ENCODE measurements at places on chromosomes 2 and 18.

GRCh38 chr2:7845332-7845731, 836.5 kb upstream of the ID2 start:
- DNase-seq, result no peak

DNA sequence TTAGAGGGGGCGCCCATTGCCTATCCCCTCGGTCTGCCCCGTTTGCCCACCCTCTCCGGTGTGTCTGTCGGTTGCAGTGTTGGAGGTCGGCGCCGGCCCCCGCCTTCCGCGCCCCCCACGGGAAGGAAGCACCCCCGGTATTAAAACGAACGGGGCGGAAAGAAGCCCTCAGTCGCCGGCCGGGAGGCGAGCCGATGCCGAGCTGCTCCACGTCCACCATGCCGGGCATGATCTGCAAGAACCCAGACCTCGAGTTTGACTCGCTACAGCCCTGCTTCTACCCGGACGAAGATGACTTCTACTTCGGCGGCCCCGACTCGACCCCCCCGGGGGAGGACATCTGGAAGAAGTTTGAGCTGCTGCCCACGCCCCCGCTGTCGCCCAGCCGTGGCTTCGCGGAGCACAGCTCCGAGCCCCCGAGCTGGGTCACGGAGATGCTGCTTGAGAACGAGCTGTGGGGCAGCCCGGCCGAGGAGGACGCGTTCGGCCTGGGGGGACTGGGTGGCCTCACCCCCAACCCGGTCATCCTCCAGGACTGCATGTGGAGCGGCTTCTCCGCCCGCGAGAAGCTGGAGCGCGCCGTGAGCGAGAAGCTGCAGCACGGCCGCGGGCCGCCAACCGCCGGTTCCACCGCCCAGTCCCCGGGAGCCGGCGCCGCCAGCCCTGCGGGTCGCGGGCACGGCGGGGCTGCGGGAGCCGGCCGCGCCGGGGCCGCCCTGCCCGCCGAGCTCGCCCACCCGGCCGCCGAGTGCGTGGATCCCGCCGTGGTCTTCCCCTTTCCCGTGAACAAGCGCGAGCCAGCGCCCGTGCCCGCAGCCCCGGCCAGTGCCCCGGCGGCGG, 1.7 kb downstream of the MYCN start:
- DNase-seq, result no peak

- no peak for DNase-seq
Measured at GRCh38 chr18:36539674-36540231, 242.2 kb downstream of the FHOD3 start.

GRCh38 chr2:165500816-165501215, 31.3 kb downstream of the CSRNP3 start:
- no peak for DNase-seq

GRCh38 chr2:142398212-142398611, 267.4 kb upstream of the LRP1B start:
- DNase-seq, result no peak

DNA sequence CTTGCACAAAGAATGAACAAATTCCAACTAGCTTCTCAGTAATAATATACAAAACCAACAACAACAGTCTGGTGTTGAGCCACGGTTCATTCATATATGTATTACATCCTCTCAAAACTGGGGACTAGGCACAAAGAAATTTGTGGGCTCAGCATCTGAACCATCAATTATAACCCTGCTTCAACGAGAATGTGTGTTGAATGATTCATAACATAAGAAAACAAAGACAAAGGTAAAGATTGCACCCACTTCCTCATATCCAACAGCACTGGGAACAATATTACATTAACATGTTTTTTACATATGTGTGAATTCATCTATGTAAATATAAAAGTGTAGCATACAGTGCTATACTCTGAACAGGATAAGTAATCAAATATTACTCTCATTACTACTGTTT, 144.8 kb downstream of the CDH2 start:
- DNase-seq, result no peak

- DNase-seq, result no peak
Measured at GRCh38 chr2:833180-833579, 117.5 kb upstream of the SNTG2 start.

DNA sequence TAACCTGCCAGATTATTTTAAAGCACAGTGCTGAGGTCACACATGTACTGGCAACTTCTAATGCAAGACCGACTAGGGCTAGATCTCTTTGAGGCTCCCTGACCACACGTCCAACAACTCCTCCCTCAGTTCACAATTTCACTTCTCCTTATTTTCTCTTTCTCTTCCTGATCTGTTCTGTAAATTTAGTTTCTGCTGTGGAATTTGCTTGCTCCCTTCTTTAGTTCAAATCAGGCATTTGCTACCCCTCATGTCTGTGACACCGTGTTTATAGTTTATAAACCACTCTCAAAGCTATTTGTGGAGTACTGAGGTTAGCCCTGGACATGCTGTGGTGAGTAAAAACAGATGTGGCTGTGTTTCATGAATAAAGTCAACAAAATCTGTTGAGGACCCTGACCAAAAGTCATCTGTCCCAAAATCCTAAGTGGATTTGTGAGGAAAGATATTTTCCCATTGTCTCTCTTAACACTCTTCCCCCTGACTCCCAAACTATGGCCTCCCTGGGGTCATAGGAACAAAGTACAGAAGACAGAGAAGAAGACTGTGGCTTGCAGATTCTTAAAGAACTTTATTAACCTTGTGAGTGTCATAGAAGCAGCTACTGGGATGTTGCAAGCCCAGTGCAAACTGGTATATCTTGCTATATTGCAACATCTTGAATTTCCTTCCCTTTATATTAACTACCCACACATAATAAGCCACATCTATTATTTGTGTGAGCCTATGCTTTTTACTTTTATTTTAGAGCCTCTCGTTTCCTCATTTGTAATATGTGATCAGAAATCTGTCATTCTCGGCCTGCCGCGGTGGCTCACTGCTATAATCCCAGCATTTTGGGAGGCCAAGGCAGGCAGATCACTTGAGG, 3.5 kb upstream of the NAGK start:
- DNase-seq, result no peak

GRCh38 chr2:234730066-234730640, 221.7 kb upstream of the SH3BP4 start:
- no peak for DNase-seq

GRCh38 chr2:232488097-232488711, 570 bp upstream of the ECEL1 start:
- DNase-seq, result no peak

DNA sequence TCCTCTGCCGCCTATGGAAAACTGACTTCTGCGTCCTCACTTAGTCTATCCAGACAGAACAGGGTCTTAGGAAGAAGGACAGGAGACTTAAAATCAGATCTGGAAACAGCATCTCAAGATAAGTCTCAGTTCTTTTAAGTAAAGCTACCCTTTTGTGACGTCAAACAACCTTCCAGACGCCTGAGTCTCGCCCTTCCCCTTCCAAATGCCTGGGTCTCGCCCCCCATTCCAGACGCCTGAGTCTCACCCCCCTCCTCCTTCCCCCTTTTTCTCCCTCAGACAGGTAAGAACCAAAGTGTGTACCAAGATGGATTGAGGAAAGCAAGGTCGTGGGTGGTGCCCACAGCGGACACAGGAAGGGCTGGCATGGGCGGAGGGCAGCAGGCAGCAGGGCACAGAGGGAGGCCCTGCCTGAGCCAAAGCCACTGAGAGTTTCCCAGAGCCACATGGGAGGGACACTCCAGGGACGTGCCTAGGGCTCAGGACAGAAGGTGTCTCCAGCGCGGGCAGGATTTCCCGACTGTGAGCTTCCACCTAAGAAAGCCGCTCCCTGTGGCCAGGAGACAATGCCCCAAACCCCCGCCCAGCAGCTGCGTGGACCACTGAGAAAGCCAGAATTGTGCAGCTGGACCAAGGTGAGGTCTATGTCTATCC, 51.3 kb downstream of the ANKMY1 start:
- DNase-seq, result no peak

GRCh38 chr2:22276696-22277095, 1108.3 kb upstream of the KLHL29 start:
- DNase-seq, result no peak

GRCh38 chr18:7273301-7273921, 42.5 kb downstream of the LRRC30 start:
- no peak for DNase-seq

GRCh38 chr2:44692821-44693220, 248.7 kb upstream of the SIX3 start:
- no peak for DNase-seq

GRCh38 chr18:13551305-13551603, 175.1 kb downstream of the FAM210A start:
- DNase-seq, result no peak

- no peak for DNase-seq
Measured at GRCh38 chr18:12946549-12947284, 1.1 kb upstream of the SEH1L start.

- DNase-seq, result no peak
Measured at GRCh38 chr2:13533524-13533922, 816.8 kb downstream of the TRIB2 start.

DNA sequence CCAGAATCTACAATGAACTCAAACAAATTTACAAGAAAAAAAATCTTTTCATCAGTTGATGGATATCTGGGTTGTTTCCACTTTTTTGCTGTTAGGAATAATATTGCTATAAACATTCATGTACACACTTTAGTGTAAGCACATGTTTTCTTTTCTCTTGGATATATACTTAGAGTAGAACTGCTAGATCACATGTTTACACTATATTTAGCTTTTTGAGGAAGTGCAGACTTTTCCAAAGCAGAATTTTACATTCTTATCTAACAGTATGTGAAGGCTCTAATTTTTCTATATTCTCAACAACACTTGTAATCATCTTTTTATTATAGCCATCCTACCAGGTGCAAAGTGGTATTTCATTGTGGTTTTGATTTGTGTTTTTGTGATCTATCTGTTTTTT, 103.6 kb upstream of the RMP24 start:
- DNase-seq, result no peak

GRCh38 chr2:212815453-212815852, 276.9 kb upstream of the ERBB4 start:
- no peak for DNase-seq

DNA sequence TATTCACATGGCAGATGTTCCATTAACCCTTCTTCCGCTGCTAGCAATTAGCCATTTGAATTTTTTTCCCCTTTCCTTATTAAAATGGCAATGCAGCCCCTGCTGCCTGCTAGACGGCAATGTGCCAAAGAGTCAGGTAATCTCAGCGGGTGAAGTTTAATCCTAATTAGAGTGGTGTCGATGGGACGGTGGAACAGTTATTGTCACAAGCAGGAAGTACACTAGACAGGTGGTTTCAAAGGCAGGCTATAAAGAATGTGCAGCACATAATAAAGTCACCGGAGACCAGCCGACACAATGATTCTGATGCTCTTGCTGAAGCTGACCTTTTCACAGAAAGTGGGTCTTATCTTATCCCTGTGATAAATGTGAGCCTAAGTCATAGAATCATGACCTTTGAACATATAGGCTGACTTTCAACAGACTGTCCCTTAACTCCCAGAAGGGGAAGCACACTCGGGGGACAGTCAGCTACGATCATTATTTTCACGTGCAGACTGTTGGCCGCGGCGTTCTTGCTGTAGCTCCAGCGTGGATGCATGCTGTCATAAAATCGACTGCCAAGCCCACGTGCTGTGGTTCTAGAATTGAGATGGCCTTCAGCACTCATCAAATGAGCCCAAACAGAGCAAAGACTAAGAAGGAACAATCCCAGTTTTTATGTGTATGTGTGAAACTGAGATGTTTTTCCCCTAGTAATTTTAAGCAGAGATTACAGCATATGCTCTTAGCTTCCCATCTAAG, 926.2 kb upstream of the SOX11 start:
- no peak for DNase-seq

DNA sequence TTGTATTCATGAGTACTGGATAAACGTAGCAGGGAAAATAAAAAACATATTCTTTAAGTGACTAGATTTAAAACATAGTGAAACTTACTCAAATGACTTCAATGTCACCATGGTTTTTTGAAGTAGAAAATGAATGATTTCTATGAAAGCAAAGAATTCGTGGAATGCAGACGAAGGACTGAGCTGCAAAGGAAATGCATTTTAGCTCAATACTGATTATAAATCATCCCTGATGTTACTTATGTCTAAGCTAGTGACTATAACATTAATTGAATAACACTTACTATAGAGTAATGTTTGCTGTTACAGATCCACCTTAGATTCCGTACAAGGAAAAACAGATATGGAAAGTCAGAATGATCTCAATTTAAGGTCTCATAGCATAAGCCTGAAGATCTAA, 1257.7 kb upstream of the CDH2 start:
- no peak for DNase-seq

- DNase-seq, result no peak
Measured at GRCh38 chr2:7093376-7093775, 176.2 kb downstream of the RNF144A start.

- no peak for DNase-seq
Measured at GRCh38 chr18:65436430-65436829, 314.4 kb upstream of the CDH7 start.

GRCh38 chr2:239811111-239811781, 213.9 kb downstream of the NDUFA10 start:
- DNase-seq, result no peak

DNA sequence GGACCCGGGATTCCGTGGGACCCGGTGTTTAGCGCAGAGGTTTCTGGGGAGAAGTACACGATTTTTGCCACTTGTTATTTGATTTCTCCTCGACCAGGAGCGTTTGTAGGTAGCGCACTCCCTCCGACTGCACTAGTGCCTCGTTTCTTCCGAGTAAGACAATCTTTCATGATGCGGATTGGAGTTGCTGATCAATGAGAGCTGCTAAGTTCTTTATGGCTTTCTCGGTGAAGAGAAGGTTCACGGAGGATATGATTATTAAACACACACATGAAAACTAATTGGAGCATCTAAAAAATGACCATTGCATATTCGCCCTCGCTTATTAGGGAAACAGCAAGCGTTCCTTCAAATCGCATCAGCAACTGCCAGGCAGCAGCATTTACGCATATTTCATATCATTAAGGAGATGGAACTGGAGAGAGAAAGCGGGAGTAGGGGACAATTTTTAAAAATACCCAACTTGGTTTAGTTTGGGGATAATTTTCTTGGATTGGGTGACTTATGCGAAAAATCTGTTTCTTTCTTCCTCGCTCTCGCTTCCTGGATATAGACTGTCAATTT, 616 bp downstream of the EML6 start:
- DNase-seq, result no peak

- no peak for DNase-seq
Measured at GRCh38 chr2:120796094-120796493, 60.4 kb downstream of the GLI2 start.

- DNase-seq, result no peak
Measured at GRCh38 chr2:224360801-224361251, 41.1 kb downstream of the FAM124B start.

DNA sequence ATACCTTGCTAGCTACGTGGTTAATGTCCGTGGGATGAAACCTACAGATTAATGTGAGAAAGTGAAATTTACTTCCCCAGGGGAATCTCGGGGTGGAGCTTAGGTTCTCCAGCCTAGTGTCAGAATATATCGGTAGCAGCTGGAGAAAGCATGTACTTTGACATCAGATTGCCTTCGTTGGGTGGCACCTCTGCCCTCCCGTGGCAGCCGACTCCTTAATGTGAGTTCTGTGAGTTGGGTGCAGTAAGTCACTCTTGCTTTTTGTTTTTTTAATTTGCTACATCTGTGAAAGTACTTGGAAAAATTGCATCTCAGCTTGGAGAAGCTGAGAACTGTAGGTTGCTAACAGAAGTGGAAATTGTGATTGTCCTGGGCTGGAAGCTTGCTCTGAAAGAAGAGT, 3.6 kb downstream of the KLF11 start:
- no peak for DNase-seq

GRCh38 chr2:206693399-206694137, 24.6 kb downstream of the DYTN start:
- no peak for DNase-seq

All from activated T-helper 1 cell treated with anti-CD3 and anti-CD28 coated beads, Interleukin-2, amount 50 U/mL, for 16 hours (primary cell).